ENCODE measurements at places on chromosomes 4 and X. TPM values are rescaled to one million over a fixed set of nuclear protein-coding genes. Genes with fewer than 3 reads are reported as not detected.

Gene ADGRG4
- not detected for polyA plus RNA-seq

Gene BRS3
- polyA plus RNA-seq, result 0.21 TPM

Gene TLR3
- polyA plus RNA-seq, result 0.99 TPM

Gene SMIM10
- polyA plus RNA-seq, result 4.4 TPM

Gene INTU
- polyA plus RNA-seq, result 3.2 TPM

Gene ANXA5
- 210 TPM for polyA plus RNA-seq

Gene CT45A3
- not detected for polyA plus RNA-seq

Gene PRKX
- polyA plus RNA-seq, result 4.3 TPM

Gene AFM
- polyA plus RNA-seq, result 0.30 TPM

Gene NDNF
- 0.40 TPM for polyA plus RNA-seq

Gene SAGE1
- polyA plus RNA-seq, result not detected

Gene DOCK11
- 2.8 TPM for polyA plus RNA-seq
